ENCODE measurements at places on chromosomes 3 and 15.

- no peak for DNase-seq
Measured at GRCh38 chr15:90647326-90647725, 69.8 kb upstream of the BLM start.

- no peak for DNase-seq
Measured at GRCh38 chr15:50627351-50628055, 59.1 kb downstream of the TRPM7 start.

DNA sequence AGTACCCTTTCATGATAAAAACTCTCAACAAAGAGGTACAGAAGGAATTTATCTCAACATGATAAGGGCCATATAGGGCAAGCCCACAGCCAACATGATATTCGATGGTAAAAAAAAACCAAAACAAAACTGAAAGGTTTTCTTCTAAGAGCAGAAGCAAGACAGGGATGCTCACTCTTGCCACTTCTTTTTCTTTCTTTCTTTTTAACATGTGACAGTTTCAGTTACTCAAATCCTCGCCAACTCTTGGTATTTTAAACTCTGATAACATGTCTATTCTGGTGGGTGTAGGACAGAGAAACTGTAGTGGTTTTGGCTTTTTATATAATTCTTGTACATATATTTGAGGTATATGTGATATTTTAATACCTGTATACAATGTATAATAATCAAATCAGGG is 74.0 kb upstream of the NMNAT3 start:
- DNase-seq = no peak

- DNase-seq = no peak
Measured at GRCh38 chr15:66625531-66625930, 59.7 kb upstream of the LCTL start.

GRCh38 chr3:113272385-113272779 is 61.0 kb downstream of the BOC start:
- DNase-seq = no peak

DNA sequence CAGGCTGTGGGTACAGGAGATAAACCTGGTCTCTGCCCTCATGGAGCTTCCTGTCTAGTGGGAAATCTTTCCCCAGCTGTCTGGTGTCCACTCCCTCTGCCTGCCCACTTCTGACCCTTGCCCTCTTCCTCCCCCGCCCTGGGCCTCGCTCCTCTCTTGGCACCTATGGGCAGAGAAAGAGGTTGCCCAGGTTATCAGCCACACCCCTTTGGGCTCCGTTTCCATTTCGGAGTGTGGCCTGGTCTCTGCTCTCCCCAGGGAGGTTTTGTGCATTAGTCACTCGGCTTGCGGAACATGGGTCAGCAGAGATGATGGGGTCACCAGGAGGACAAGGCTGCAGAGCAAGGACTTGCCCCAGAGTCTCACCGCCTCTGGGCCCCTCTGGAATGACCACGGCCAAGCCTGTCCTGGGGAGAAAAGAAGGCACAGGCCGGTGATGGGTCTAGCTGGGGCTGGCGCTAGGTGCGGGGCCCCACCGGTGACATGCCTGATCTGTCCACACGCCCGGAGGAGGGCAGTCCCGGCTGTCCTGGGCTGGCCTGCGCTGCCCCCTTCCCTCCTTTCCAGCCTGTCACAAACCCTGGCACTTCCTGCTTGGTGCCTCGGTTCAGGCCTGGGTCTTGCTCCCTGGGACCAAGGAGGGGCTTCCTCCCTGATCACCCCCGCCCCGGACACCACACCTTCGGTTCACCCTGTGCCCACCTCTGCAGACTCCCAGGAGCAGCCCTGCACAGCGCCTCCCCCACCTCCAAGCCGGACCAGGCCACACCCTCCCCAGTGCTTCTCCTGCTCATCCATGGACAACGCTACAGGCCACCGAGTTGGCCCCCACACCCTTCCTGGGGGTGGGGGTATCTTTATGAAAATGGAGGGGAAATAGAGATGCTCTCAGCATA is 35.6 kb upstream of the MUC4 start:
- no peak for DNase-seq

DNA sequence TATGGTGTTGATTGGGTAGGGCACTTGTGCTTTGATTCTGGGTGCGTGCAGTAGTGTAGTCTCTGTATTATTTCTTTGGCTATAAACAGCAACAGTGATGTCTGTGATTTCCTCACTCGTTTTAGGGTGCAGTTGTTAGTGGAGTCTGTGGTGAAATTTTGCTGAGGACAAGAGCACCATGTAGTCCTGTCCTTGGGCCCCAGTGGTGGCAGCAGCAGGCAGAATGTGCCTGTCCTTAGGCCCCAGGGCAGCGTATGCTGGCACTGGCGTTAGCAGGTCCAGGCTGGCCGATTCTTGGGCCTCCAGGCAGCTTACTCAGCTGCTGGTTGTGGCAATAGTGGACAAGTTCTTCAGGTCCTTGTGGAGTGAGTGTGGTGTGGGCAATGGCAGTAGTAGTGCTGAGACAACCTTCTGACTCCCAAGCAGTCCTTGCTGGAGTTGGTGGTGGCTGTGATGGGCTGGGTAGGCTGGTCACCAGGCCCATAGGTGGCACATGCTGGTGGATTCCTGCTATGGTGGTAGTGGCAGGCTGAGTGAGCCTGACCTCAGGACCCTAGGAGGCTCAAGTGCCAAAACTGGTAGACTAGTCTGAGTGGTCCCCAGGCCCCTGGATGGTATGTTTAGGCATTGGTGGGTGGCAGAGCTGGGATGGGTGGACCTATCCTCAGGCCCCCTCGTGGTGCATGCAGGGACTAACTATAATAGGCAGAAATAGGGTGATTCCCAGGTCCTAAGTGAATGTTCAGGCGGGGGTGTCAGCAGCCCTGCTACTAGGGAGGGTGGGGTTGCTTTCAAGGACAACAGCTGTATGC is 56.3 kb downstream of the TNFAIP8L3 start:
- no peak for DNase-seq

- no peak for DNase-seq
Measured at GRCh38 chr3:19107719-19108118, 40.6 kb upstream of the KCNH8 start.

GRCh38 chr15:78405336-78405924 is 32.6 kb upstream of the IREB2 start:
- DNase-seq = no peak

DNA sequence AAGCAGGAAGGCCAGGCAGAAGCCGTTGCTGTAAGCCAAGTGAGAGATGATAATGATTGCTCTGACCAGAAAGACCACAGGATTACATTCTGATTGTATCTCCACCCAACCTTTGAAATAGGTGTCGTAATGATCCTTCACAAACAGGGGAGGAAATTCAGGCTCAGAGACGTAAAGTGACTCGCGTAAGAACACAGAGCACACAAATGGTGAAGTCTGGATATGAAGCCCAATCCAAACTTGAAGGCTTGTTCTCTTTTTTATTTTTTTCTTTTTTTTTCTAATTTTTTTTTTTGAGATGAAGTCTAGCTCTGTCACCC is 25.3 kb upstream of the PIAS1 start:
- no peak for DNase-seq

DNA sequence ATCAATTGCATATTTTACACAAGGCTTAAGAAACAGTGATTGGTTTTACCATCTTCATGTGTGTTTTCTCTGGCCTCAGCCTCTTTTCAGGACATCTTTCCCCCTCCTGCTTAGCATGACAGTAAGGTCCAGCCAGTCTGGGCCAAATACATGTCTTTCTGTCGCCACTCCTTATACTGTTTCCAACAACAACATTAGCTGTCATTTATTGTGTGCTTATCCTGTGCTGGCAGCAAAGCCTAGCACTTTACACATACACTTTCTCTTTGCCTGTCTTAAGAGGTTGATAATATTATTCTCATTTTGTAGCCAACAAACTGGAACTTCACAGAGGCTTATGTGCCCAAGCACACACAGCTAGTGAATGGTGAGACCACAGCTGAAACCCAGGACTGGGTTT is 37.8 kb downstream of the B3GALNT1 start:
- DNase-seq = no peak

DNA sequence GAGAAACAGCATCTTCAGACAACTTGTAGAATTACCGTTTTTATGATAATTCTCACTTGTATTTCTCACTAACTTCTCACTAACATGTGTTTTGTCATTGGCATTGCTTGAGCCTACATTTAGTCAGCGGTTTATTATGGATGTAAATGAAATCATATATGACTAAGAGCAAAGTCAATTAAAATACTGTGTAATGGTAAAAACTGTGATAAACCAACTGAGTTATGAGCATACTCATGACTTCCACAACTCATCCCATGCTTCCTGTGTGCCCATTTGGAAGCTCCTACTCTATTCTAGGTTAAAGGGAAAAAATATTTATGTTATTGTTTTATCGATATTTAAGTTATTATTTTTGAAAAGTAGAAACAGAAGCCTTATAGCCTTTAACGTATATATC is 12.8 kb downstream of the PXK start:
- no peak for DNase-seq

- DNase-seq = no peak
Measured at GRCh38 chr3:82114589-82114988, 353.1 kb upstream of the GBE1 start.

DNA sequence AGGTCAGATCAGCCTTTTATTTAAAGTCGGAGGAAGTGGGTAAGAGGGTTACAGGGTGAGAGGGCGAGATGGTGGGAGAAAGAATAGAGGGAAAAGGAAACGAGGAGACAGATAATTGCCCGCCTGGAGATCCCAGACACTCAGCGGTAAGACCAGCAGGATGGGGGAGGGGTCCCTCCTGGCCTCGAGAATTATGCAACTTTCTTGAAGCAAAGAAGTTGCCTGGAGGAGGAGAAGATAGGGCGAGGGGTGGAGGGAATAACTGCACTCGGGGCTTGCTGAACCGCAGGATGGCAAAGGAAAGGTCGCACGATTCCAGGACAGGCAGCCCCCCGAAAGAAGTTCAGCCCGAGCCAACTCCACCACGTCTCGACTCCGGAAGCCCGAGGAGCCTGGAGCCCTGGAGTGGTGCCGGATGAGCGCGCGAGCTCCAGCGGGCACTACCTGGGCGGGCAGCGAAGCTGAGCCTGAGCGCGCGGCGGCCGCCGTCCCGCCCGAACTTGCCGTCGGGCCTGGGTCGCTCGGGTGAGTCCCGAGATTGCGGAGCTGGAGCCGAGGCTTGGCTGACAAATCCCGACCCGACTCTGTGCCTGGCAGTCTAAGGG is 402 bp downstream of the WWTR1 start:
- no peak for DNase-seq

DNA sequence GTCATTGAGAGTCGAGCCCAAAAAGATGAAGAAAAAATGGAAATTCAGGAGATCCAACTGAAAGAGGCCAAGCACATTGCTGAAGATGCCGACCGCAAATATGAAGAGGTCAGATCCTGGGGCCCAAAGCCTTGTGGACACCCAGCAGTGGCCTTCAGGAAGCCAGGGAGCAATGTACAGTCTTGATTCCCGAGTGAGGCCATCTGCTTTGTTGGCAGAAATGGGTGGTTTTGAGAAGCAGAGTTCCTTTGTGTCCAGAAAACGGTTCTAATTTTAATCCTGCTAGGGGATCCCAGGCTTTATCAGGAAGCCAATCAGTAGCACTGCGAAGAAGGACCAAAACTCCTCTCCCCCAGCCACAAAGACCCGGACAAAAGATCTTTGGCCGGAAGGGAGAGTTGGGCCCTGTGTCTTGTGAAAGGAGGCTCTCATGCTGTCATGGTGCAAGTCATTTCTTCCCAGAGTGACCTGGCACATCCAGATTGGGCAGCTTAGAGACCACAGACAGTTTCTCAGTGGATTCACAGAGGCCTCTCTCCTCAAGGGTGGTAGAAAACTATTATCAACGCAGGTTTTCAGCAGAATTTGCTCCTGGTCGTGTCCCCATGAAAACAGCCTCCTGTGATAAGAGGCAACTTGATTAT is 17.1 kb downstream of the TPM1 start:
- no peak for DNase-seq

DNA sequence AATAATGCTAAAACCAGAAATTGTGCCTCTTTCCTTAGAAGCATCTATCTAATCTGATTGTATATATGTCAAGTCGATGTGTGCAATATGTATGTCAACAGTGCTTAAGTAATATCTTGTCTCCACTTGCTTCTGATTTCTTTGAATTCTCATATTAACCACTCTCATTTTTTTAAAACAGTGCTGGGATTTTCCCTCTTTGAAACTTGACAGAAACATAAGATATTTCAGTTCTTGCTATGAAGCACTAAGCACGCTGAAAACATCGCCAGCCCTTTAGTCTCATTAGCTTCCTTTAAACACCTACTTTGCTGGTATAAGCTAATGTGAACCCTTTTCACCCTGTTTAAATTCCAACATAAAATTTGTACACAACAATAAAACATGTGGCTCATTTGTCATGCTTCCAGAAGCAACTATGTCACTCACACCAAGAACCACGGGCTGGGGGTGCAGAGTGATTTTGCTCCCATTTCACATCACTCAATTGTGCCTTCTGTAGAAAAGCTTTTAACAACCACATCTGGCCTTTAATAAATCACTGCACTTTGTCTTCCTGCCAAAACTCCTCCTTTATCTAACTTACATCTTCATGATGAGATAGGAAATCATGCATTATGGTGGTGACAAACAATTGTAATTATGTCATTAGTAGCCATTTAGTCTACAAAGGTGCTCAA is 185.2 kb downstream of the FOXP1 start:
- DNase-seq = no peak

GRCh38 chr3:21913791-21914190 is 162.8 kb upstream of the ZNF385D start:
- no peak for DNase-seq

DNA sequence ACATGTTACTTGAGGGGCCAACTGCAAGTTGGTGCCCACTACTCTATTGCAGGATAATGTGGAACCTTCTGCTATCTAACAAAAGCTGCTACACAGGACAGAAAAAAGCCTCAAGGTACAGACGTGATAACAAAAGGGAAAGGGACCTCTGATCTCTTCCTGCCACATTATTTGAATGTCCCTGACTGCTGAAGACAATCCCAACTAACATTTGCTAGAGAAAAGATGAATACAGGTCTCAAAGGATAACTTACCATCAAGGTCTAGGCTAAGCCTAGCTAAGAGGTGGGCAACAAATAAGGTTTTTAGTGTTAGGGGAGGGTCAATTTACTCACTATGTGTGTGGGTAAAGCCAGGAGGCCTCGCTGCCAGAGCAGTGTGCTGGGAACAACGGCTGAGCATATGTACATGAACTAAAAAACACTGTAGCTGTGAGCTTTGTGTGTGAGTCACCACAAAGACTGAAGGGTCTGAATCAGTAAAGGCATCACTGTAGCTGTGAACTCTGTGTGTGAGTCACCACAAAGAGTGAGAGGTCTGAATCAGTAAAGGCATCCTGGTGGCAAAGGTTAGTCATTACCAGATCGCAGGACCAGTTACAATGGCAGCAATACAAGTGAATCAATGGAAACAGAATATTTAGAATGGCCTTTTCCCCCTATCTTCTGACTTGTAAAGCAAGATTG is 111.7 kb downstream of the LMLN start:
- DNase-seq = peak; percentile 34

- no peak for DNase-seq
Measured at GRCh38 chr3:88003115-88003755, 55.6 kb downstream of the CGGBP1 start.
